ENCODE measurements at places on chromosomes 3 and 15. TPM values are rescaled to one million over a fixed set of nuclear protein-coding genes. Genes with fewer than 3 reads are reported as not detected.

The EIF4G1 gene
- total RNA-seq, result 292 TPM

The GOLGA6L24 gene
- not detected for total RNA-seq

The CHL1 gene
- total RNA-seq, result 7.4 TPM

The XCR1 gene
- not detected for total RNA-seq

The SCN11A gene
- total RNA-seq, result 0.16 TPM

The GLDN gene
- total RNA-seq, result not detected

The GPR149 gene
- total RNA-seq, result not detected

DNA sequence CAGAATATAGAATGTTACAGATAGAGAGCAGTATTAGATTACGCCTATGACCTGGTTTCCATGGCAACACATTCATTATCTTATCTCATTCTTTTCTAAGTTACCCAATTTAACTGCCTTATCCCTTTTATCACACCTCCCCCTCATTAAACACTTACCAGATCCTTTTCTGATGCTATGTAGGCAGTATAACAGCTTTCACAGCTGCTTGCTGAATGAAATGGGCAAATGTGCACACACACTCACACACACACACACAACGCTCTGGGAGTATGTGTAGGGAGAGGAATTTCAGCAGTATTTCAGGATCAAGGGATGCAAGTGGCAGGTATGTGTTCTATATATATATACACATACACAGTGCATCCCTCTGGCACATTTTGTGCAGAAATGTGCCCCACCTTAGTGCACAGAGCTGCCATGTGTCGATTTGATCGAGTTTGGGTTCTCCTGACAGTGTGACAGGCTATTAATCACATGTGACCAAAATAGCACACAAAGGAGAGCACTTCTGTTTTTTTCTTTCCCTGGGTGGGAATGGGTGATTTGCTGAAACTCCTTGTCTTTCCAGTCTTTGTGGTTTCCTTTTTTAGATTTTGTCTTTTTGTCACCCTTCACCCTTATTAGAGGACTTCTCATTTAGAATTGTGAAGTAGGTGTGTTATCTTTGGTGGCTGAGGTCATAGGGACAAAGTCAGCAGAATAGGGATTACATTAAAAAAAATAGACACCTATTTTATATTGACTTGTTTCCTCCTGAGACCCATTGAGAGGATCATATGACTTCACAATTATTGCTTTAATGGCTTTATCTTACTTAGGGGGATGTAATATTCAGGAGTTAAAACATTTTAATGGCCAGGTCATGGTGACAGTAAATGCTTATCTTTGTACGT lies 553.7 kb downstream of the PDCD6IP start:
- no peak for DNase-seq

- DNase-seq, result no peak
Measured at GRCh38 chr3:167493244-167493643, 19.4 kb upstream of the SERPINI2 start.

DNA sequence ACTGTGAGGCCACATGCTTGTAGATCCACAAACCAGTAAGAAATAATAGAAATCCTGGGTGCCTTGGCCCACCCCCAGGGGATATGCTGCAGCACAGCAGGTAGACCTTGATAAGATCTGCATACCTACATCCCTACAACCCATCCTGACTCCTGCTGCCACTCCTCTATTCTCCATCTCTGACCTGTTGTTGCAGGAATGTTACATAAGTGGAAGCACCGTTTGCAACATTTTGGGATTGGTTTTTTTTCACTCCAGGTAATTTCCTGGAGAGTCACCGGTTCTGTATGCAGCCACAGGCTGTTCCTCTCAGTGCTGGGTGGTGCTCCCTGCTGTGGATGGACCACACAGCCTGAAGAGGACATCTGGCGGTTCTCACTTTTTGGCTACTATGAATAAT lies 16.1 kb upstream of the CSPG5 start:
- DNase-seq, result no peak

DNA sequence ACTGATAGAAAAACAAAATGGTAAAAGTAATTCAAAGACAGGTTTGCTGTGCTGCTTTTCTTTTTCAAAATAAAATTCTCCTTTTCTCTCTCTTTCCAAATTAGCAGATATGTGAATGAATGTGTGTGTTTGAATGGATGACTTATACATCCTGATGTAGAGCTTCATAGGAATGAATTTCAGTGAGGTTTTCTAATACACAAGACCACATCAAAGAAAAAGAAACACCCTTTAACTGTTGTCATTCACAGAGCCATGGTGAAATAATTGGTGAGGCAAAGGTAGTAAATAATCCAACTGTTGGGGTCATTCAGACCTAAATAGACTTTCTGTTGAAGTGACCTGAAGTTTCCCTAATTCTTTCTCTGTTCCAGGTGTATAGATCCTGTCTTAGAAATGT lies 139.1 kb upstream of the ZPLD1 start:
- DNase-seq, result no peak

- no peak for DNase-seq
Measured at GRCh38 chr15:90004671-90005070, 3.5 kb downstream of the ZNF710 start.
